ENCODE measurements at places on chromosomes 6 and 20.

GRCh38 chr20:14761903-14762302, 424.5 kb upstream of the FLRT3 start:
- DNase-seq: no peak

GRCh38 chr20:44702776-44703175, 12.4 kb upstream of the CCN5 start:
- DNase-seq: no peak

- no peak for DNase-seq
These were observed 380.4 kb downstream of the CENPW start for GRCh38 chr6:126720304-126720703.

GRCh38 chr6:144999127-144999526, 714.0 kb downstream of the UTRN start:
- DNase-seq: no peak

DNA sequence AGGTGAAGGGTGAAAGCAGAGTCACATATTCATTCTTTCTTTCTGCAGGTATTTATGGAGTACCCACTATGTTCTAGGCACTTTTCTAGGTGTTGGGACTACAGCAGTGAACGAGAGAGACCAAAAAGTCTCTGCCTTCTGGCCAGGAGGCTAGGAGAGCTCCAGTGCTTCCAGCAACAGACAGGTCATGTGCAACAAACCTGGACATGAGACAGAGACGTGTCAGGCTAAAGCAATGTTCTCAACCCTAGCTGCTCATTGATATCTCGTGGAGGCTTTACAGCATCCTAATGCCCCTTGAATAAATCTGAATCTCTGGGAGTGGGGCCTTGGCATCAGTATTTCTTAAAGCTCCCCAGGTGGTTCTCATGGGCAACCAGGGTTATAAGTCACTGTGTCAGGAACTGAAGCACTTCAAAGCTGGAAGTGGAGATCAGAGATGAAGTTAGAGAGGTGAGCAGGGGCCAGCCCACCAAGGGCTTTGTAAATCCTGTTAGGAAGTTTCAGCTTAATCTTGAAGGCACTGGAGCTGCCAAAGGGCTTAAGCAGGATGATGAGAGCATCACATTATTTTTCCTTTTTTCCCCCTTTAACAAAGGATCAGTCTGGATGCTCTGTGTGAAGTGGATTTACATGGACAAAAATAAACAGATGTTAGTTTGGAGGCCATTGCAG, 13.0 kb upstream of the TBCC start:
- no peak for DNase-seq

- DNase-seq: no peak
These were observed 641 bp downstream of the ARFGEF2 start for GRCh38 chr20:48921883-48922820.

DNA sequence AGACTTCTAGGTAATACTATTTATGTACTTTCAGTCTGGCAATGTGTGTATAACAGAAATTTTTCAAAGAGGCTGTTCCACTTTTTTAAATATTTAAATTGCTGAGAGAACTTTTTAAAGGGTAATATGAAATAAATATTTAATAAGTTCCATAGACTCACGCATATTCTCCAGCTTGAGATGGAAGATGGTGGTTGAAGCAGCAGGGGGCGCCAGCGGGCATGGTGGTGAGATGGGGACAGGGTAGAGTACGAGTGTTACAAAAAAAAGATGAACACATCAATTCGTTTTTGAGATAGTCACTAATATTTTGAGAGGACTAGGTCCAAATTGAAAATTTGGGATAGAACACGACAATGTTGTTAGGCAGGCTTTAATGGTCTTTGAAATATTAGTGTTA, 68.4 kb downstream of the RSPO3 start:
- peak; percentile 7 for DNase-seq

- DNase-seq: no peak
These were observed 31.3 kb upstream of the TRDN start for GRCh38 chr6:123668063-123668462.

GRCh38 chr6:63795826-63796225, 160.2 kb downstream of the PHF3 start:
- no peak for DNase-seq

GRCh38 chr6:158718461-158719046, 68.7 kb downstream of the SYTL3 start:
- no peak for DNase-seq

DNA sequence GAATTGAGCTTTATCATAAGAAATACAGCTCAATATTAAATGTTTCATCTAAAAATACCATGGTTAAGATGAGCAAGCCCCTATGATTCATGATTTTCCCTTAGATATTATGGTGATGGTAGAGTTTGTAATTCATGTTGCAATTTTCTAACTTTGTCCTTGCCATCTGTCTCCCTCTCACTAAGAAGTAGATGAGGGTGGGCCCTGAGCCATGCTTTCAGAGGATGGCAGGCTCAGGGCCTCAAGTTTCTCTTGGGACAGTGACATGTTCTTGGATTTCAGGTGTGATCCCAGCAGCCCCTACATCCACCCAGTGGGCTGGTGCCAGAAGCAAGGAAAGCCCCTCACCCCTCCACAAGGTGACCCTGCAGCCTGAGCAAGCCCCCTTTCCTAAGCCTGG, 25.6 kb downstream of the L3MBTL1 start:
- no peak for DNase-seq

DNA sequence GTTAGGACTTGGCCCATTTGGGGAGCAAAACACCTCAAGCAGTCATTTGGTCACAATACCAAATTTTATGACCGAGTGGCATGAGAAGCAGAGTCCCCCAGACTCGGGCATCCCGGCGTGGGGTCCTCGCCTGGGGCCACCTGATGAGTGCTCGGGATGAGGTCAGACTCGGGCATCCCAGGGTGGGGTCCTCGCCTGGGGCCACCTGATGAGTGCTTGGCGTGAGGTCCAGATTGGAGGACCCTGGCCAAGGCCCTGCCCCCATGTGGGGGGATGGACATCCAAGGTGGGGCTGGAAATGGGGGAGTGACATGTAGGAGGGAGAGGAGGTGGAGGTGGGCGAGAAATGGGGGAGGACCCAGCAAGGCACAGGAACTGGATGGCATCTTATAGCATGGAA, 56.1 kb upstream of the CST7 start:
- DNase-seq: no peak

GRCh38 chr6:137389150-137389704, 105.0 kb downstream of the OLIG3 start:
- peak; percentile 66 for DNase-seq

DNA sequence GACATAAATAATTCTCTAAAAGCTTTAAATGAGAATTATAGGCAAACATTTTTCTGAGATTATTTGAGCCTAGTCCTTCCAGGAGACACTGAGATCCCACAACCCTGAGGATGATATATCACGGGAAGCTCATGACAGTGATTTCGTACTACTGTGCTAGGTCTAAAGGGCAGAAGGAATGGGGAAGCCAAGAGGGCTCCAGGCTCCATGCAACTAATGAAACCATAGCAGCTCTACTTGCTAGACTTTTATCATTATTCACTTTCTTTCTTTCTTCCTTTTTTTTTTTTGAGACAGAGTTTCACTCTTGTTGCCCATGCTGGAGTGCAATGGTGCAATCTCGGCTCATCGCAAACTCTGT, 57.3 kb upstream of the SGK1 start:
- DNase-seq: no peak

DNA sequence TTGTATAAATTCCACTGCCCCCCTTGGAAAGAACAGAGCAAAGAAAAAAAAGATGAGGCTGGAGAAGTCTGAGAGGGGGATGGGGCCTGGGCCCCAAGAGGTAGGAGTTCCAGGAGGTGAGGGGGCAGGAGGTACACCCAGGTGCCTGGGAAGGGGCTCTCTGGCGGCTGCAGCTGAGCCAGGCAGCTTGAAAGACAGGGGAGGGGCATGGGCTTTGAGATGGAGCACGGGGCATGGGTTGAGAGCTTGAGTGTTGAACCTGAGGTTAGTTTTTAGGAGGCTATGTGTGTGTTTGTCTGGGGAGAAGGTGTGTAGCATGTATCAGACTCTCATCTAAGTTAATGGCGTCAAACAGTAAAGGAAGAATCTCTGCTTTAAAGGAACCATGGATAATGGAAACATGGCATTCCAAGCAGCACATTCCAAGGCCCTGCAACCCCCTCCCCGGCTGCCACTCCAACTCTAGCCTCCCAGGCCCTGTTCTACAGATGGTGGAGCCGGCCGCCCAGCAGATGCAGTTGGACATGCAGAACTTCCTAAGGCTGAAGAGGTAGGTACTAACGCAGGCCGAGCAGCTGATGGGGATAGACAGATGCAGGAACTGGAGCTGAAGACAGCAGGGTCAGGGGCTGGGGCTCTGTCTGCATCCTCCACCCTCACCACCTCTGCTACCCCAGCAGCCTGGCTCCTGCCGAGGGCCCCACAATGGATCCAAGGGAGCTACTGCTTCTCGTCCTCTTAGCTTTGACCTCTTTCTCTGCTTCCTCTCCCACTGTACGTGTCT, 42.1 kb downstream of the MDFI start:
- DNase-seq: no peak

DNA sequence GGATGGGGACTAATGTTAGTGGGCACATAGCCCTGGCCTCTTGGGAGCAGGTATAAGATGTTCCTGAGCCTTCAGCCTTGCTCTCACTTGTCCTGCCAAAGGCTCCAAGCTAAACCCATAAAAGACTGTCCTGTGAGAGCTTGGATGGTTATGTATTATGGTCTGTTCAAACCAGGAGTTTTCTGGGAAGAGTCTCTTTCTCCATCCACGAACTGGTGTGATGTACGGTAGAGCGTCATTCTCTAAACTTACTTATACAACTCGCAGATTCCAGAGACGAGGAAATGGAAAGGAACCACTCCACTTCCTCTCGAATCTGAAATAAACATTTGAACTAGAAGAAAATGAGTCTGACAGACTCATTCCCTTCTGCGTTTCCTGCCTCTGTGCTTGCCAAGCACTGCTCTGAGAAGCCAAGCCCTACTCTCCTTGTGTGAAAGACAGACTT, 5.3 kb downstream of the SOBP start:
- no peak for DNase-seq

DNA sequence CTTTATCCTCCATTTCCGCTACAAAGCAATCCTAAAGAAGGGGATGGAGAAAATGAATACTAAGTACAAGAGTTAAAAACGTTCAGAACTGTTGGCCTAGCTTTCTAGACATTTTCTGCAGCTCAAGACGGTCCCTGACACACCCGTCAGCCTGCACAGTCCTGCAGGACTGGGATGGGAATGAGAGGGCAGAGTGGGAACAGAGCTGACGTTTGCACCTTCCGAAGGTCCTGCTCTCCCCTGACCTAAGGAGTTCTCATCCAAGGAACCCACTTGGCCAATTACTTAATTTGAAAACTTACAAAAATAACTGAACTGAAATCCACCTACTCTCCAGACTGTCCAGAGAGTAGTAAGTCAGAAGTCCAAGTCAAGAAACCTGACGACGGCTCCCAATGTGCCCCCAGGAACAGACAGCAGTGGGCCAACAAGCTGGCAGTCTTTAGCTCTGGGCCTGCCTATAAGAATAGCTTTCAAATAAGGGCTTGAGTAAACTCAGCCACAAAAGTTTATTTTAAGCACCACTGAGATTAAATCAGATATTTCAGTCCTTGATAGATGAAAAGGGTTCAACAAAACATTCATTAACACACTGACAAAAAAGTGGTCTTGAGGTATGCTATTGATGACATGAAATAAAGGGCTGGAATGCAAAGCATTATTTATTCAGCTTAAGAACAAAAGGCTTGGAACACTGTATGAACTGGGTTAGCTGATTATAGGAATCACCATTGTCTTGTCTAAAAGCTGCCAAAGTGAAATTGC, 76.8 kb downstream of the CNKSR3 start:
- DNase-seq: no peak

- DNase-seq: no peak
These were observed 476.1 kb downstream of the TFAP2A start for GRCh38 chr6:9938801-9939200.

DNA sequence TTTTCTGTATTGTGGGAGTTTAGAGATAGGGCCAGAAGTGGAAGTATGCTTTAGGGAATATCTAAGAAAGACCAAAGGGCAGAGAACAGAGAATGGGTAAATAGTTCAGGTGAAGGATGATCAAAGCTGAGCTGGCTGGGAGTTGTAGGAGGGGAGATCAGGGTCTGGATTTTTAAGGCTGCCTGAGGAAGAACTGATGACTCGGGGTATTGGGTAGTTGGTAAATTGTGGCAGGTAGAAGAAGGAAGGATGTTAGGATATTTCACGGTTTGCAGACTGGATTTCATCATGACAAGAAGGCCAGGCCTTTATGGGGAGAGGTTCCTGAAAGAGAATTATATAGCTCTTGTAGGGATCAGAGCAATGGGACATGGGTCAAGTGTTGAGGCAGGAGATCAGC, 492.9 kb downstream of the UTRN start:
- no peak for DNase-seq

- no peak for DNase-seq
These were observed 13.3 kb upstream of the HMGN4 start for GRCh38 chr6:26524722-26525370.

GRCh38 chr6:18496462-18496861, 109.3 kb downstream of the RNF144B start:
- DNase-seq: no peak

All from stimulated activated CD4-positive, alpha-beta T cell treated with anti-CD3 and anti-CD28 coated beads, Interleukin-2, amount 100 ng/mL, for 4 hours (primary cell).